CD8-positive, alpha-beta T cell (primary cell): ENCODE measurements at places on chromosomes 7 and 10. TPM values are rescaled to one million over a fixed set of nuclear protein-coding genes. Genes with fewer than 3 reads are reported as not detected.

Gene MBLAC1
- total RNA-seq, result 4.6 TPM

Gene CPXM2
- not detected for total RNA-seq

Gene EVX1
- 0.24 TPM for total RNA-seq

Gene GRB10
- total RNA-seq, result 2.9 TPM

Gene ST7
- total RNA-seq, result 5.0 TPM

Gene DMBT1
- not detected for total RNA-seq
